IMR-90 (cell line): ENCODE measurements at places on chromosomes 2 and 18. TPM values are rescaled to one million over a fixed set of nuclear protein-coding genes. Genes with fewer than 3 reads are reported as not detected.

DOK1 gene
- total RNA-seq = 12.2 and 15.4 TPM in 2 replicates

GRCh38 chr18:45464619-45465018, 150.7 kb upstream of the SLC14A2 start:
- no peak for DNase-seq

CD226 gene
- total RNA-seq = under 0.01 and 1.1 TPM in 2 replicates

GRCh38 chr2:656676-657075, 20.5 kb downstream of the TMEM18 start:
- no peak for DNase-seq

REG3G gene
- total RNA-seq = not detected in 2 replicates

PRSS56 gene
- not detected in 2 replicates for total RNA-seq

DNA sequence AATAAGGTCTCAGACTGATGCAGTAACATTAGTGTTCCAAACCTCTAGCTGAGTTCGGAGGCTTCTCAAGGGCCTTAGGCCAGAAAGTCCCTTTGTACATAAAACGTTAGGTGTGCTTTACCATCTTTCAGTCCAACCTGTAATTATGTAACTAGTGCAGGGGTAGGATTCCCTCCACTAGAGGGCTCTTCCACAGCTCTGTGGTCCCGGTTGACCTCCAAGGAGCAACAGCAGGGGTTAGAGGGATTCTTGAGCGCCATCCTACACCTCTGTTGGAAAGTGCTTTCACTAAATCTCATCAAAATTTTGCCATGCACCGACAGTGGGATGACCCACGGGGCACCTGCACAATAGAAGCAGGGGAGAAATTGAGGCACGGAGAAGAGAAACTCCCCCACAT, 155.8 kb upstream of the LRP1B start:
- DNase-seq = no peak

DNA sequence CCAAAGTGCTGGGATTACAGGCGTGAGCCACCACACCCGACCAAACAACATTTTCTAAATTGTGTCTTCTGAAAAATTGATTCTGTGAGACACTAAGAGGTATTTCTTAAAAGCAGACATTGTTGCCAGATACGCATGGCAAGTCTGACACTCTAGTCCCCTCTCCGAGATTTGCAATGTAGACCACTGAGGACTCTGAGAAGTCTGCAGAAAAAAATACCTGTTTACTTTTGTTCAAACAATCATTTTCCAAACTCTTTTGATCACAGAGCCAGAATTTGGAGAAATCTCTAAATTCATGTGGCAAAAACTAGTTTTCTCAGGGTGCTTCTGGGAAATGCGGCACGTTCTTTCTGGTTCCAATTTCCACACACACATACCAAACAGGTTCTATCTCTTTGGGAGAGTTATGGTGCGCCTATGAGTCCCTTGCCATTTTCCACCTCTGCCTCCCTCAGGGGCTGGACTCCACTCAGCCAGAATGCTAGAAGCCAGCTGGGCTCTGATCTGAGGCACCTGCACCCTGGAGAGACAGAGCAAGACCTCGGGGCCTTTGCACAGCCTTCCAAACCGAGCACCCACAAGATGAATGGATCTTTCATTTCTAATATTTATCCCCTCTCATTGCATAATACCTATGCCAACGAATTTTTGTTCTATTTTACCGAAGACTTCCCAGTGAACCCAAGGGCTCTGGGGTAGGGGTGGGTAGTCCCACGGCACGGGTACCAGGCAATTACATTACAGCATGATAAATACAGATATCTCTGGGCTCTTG, 152.7 kb downstream of the MYCN start:
- DNase-seq = no peak

DNA sequence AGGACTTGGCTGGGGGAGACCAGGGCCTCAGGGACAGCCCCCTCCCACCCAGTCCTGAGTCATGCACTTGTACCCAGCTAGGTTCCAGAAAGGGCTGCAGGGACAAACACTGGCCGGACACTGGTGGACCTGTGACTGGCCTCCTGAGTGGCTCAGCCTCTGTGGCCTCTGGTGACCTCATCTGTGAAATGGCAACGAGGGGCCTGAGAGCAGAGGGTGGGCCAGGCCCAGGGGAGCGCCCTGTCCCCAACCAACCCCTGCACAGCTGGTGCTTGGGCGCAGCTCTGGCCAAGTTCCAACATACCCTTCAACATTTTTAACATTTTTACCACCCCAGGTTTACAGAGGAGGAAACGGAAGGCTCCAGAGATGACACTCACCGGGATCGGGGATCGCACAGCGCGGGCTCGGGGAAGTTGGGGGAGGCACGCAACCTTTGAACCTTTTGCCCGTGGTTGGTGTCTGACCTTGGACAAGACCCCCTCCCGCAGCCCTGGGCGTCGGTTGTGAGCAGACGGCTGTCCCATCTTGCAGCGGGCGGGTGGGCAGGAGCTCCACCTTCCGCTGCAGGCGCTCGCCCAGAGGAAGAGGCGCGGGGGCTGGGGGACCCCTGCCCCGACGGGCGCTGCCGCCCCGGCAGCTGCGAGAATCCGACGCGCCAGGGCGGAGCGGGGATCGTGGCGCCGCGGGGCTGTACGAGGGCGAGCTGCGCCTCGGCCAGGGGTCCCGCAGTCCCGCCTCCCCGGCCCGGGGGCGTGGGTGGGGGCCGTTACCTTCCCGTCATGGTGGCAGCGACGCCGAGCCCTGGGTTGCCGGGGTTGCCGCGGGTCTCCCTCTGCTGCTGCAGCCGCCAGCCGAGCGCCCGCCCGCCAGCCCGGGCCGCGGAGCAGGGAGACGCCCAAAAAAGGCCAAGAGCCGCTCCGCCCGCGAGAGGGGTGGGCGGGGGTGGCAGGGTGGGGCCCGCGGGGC, 805 bp downstream of the LIMS2 start:
- no peak for DNase-seq

DNA sequence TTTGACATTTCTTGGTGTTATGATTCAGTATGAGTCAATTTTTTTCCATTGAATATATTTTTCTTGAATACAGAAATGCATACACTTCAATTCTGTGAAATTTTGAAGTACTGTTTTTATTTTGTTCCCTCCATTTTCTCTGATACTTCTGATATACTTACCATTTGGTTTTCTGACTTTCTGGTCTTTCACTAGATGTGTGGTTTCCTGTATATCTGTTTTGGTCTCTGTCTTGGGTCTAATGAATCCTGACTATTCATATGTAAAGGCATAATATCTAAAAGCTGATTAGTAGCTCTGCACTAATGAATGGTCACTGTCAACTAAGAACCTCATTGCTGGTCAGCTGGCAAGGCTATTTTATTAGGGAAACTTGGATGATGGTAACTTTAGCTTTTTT, 345.6 kb downstream of the GRB14 start:
- DNase-seq = no peak

DNA sequence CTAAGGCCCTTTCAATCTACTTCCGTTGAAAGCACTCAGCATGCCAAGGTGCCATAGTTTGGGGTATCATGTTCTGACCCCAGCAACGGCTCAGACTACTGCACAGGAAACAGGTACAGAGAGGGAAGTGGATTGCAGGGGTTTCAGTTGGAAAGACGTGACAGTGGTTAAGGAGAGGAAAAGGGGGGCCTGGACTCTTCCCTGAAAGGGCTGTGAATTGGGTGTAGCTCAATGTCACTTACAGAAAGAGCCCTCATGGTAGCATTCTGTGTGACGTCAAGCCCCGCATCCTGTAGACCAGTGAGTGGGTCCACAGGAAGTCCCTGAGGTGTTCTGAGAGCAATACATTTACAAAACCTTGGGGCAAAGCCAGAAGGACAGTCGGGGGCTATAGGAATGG, 121.5 kb upstream of the GYPC start:
- DNase-seq = no peak

DNA sequence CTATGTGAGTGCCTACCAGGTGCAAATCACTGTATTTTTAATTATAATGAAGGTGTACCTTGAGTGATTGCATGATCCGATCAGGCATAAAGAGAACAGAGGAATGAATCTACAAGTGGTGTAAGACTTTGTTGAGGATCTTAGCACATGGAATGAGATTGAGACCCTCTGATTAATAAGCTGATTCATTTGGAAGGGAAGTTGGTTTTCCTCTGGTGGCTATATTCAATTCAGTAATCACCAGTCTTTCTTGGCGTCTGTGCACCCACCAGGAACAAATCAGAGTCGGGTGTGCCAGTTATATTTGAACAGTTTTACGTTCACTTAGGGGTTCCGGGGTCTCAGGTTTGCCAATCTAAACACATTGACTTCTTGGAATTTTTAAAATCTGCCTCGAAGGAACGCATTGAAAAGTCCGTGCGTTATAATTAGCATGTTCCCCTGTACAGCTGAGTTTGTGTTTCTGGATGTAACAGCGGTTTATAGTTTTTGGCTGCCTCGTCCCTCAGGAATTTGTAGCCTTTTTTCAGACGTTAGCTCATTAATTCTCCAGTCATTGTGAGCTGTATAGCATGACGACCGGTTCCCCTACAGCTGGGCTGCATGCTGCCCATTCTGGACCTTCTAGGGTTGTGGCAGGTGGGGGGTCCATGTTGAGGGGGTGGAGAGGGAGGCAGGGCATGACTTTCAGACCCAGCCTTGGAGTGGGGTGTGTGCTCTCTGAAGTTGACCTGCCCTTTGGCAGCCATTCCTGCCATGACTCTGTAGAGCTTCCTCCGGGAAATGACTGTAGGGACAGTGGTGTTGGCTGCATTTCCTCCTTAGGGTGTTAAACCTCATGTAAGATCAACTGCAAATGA, 20.3 kb downstream of the MYO1B start:
- peak; percentile 70 for DNase-seq
